ENCODE measurements at places on chromosomes 5 and 9. TPM values are rescaled to one million over a fixed set of nuclear protein-coding genes. Genes with fewer than 3 reads are reported as not detected.

- DNase-seq, result no peak
Measured at GRCh38 chr5:109996246-109996645, 306.5 kb downstream of the MAN2A1 start.

The ZNF474 gene
- 0.32 TPM for polyA plus RNA-seq

The NUTM2F gene
- polyA plus RNA-seq, result not detected

The ROPN1L gene
- 1.1 TPM for polyA plus RNA-seq

- no peak for DNase-seq
Measured at GRCh38 chr9:95031711-95032461, 285.6 kb downstream of the FANCC start.

GRCh38 chr5:122154491-122154890 is 25.1 kb downstream of the ZNF474 start:
- DNase-seq, result no peak

The RASEF gene
- 7.9 TPM for polyA plus RNA-seq

The C7 gene
- polyA plus RNA-seq, result 216 TPM

- no peak for DNase-seq
Measured at GRCh38 chr9:27124151-27124550, 15.1 kb downstream of the TEK start.

DNA sequence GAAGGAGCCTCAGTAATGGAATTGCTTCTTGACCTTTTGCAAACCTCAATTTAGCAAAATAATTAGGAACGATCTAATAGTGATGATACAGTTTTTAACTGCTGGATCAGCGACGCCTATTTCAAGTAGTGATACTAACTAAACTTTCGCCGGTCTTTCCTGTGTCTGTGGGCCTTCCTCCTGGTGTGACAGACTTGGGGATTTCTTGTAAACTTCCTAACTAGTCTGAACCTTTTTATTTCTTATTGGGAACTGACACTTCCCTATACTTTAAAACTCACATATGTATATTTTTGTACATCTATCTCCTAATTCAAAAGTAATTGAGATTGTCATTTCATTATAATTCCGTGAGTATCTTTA is 15.2 kb downstream of the ITGA1 start:
- DNase-seq, result no peak

- no peak for DNase-seq
Measured at GRCh38 chr5:33827018-33827707, 64.6 kb downstream of the ADAMTS12 start.

- no peak for DNase-seq
Measured at GRCh38 chr5:7823594-7823993, 27.3 kb downstream of the CFAP90 start.

DNA sequence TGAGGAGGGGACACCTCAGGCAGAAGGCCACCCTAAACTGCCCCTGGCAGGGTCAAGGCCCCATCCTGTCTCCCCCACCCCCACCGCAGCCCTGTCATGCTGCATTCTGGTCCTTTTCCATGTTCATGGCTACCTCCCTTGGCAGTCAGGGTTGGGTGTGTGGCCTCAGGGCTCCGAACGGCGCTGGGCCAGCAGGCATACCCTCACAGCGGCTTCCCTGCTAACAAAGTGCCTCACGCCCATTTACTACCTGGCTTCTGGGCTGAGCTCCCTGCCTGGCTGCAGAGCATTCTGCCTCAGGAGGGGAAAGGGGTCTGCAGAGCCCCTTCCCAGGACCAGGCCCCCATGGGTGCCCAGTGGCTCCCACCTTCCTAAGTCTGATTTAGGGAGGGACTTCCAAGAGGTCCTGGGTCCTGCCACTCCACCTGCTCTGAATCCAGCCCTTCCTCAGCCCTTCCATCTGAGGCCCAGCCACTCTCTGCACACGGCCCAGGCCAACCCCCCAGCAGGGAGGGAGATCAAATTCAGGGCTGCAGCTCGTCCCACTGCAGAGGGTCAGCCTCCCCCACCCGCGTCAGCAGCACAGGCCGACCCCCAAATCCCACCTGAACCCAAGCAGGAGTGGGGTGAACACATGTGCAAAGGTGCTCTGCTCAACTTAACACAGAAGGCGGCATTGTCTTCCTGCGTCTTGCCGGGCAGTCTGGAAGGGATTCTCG is 115.9 kb upstream of the PHYKPL start:
- no peak for DNase-seq

The C5orf58 gene
- not detected for polyA plus RNA-seq

The PALM2AKAP2 gene
- 9.0 TPM for polyA plus RNA-seq

DNA sequence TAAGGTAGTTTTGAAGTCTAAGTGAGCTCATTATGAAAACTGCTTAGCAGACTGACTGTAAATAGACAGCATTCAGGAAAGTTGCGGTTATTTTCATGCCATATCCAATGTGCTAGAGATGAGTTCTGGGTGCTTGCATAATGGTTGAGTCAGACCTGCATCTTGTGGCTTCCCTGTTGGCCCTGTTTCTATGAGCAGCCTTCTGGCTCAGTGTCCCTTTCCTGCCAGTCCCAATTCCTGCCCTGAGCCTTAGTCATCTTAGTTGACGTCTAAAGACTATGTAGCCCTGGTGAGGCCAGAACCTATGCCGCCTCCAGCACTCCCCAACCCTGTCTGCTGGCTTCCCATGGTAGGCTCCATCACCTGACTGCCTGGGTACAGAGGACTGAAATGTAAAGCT is 76.3 kb upstream of the TNFSF8 start:
- DNase-seq, result no peak

DNA sequence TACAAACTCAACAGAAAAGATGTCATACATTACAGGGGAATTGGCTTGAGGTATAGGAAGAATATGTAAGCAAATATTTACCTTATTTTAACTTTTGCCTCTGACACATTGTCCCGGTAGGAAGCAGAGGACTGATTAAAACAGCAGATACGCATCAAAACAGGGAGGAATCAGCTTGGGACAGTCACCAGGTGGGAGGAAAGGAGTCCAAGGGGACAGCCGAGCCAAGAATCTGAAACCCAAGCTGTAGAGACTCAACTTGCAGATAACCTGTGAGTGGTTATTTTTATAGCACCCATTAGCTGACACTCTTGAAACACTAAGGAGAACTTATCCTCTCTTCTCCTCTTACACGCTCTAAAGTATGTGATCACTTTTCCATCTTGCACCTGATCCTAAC is 22.3 kb downstream of the PDZD2 start:
- DNase-seq, result no peak

GRCh38 chr5:147918899-147919298 is 12.6 kb upstream of the C5orf46 start:
- DNase-seq, result no peak

GRCh38 chr5:172494630-172495505 is 40.5 kb upstream of the SH3PXD2B start:
- DNase-seq, result no peak

DNA sequence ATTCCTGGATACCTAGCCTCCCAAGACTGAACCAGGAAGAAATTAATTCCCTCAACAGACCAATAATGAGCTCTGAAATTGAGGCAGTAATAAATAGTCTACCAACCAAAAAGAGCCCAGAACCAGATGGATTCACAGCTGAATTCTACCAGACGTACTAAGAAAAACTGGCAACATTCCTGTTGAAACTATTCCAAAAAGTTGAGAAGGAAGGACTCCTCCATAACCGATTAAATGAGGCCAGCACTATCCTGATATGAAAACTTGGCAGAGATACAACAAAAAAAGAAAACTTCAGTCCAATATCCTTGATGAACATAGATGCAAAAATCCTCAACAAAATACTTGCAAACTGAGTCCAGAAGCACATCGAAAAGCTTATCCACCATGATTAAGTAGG is 392.5 kb upstream of the GRAMD2B start:
- no peak for DNase-seq

The PCDHGA1 gene
- 1.0 TPM for polyA plus RNA-seq

DNA sequence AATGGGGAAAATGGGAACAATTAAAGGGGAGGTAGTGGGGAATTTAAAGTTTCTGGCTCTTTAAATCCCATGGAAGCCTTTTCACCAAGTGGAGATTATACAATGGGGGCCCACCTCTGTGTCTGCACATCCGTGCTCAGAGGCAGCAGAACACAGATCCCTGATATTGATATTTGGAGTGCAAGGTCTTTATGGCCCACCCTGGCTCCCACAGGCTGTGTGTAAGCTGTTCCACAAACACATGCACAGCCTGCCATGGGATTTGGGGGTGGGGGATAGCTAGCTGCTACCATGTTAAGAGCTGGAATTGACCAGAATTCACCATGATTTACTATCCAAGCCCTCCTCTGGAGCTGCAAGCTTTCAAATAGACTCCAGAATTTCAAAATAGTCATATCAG is 55.9 kb downstream of the RASGEF1C start:
- DNase-seq, result no peak
